HepG2 (cell line): ENCODE measurements at places on chromosomes 11 and 22. TPM values are rescaled to one million over a fixed set of nuclear protein-coding genes. Genes with fewer than 3 reads are reported as not detected.

ISX gene
- 1.8 and 3.0 TPM in 2 replicates for total RNA-seq

C1QTNF5 gene
- 0.77 and 1.2 TPM in 2 replicates for total RNA-seq

OR5AK2 gene
- total RNA-seq: not detected in 2 replicates

DBX1 gene
- total RNA-seq: not detected in 2 replicates

TCIRG1 gene
- 9.9 and 48.0 TPM in 2 replicates for total RNA-seq

IGSF22 gene
- not detected in 2 replicates for total RNA-seq

DNA sequence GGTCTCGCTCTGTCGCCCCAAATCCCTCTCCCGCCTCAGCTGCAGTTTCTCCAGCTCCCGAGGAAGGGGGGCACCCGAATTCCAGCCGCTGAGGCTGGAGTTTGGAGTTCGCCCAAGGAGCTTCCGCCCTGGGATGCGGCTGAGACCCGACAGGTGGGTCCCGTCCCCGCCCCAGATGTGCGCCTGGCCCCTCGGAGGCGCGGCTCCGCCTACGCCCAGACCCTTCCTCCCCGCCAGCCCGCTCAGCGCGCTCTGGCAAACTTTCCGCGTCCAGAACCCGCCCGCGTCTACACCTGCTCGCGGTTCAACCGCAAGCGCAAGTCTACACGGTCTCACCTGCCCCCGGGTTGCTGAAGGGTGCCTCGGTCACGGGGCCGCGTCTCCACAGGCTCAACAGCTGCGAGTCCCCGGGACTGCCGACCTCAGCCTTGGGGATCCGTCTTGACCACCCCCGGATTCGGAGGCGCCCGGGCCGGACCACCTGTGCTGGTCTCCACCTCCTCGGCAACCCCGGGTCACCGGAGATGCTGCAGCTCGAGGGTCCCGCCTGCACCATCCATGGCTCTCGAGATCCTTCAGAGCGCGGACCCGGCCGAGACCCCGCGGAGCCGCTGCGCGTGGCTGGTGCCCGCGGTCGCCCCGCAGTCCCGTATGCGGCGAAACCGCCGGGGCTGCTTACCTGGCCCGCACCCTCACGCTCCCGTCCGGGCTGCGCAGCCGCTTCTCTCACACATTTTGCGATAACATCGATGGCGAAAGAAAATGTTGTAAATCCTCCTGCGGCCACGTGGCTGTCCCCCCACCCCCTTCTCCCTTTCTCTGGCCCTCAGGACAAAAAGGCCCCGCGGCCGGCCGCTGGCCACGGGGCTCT lies 63.6 kb downstream of the NFAM1 start:
- DNase-seq: no peak

DNA sequence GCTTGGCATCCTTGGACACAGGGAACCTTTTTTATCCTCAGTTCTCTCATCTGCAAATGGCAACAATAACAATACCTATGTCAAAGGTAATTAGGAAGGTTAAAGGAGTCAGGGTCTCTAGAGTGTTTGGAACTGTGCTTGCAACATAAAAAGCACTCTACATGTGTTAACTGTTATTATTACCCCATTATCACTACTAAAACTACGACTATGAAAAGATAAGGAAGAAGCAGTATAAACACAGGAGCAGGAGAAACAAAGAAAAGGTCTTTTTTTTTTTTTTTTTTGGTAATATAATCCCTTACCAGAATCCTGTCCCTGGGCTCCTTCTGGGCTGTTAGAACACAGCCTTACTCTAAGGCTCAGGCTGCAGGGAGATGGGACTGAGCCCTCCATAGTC lies 348.2 kb downstream of the CADM1 start:
- no peak for DNase-seq

- DNase-seq: no peak
Measured at GRCh38 chr11:71294846-71295600, 42.6 kb upstream of the SHANK2 start.

DNA sequence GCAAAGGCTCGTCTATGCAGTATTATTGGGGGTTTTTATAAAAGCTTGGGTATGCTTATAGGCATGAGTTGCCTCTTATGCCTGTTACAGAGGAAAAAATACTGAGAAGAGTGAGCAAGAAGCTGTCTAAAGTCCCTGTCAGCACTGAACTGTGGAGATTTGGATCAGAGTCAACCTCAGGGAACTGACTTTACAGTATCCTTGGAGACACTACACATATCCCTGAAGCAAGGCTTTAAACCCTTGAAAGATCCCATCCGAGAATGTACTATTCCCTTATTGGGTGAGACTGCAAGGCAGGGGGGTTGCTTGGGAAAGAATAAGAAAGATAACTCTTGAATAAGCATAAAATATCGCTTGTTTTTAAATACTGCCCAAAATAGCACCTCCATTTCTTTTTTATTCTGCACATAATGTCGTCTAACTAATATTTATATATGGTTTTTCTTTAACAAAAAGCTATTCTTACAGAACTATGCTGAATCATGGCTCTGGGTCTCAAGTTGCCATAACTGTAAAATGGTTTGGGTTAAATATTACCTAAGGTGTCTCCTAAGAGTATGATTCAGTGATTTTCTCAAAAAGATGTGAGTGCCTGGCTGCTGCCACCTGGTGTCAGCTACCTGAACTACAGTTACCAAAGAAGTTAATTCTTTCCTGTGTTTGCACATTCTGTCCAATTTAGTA lies 1062.8 kb downstream of the DLG2 start:
- peak; percentile 77 for DNase-seq

DNA sequence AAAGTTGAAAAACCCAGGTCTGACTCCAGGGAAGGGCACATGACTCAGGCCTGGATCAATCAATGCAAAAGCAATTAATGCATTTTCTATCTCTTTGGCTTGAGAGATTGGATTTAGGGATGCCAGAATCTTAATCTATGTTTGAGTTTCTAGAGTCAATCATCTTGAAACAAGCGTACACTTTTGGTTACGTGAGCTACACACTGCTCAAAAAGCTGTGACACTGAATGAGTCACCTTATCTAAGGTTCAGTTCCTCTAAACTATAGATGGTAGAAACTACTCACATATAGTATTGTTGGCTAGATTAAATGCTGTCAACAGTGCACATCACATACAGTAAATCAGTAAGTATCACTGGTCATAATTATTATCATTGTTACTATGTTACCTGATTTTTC lies 24.2 kb downstream of the MRE11 start:
- no peak for DNase-seq

GRCh38 chr11:64100360-64100759 lies 64.6 kb downstream of the FLRT1 start:
- no peak for DNase-seq

GRCh38 chr11:22346282-22346681 lies 8.1 kb downstream of the SLC17A6 start:
- no peak for DNase-seq

- peak; percentile 63 for DNase-seq
Measured at GRCh38 chr11:46452918-46453517, 61.4 kb upstream of the CHRM4 start.

DNA sequence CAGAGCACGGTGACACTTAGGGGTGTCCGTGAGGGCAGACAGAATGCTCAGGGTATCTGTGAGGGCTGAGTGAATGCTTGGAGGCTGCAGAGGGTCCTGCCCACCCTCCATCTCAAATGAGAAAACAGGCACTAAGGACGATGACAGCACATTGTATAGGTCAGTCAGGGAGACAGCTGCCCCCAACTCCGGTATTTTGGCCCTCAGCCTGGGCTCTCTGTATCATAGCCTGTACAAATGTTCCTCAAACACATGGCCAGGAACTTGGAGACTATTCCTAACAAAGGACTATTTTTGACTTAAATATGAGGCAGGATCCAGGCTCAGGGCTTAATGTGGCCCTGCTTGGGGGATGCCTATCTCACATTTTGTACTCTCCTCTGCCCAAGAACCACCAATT lies 145.4 kb downstream of the OPCML start:
- no peak for DNase-seq

DNA sequence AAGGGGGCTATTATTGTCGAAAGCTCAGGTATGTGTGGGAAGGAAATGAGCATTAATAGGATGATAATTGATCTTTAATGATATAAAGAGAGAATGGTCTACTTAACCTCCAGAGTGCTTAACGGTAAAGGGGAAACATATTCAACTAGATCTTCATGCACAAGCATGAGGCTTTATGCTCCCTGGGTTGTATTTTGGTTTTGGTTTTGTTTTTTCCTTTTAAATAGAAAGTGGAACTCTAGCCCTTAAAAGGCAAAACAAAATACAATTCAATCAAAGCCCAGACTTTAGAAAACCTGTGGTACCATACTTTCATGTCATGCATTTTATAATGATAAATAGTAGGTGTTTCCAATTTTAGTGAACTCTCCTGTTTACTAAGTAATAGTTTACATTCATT lies 622.7 kb downstream of the METTL15 start:
- no peak for DNase-seq

- peak; percentile 19 for DNase-seq
Measured at GRCh38 chr22:29621761-29622526, 18.5 kb downstream of the NF2 start.

DNA sequence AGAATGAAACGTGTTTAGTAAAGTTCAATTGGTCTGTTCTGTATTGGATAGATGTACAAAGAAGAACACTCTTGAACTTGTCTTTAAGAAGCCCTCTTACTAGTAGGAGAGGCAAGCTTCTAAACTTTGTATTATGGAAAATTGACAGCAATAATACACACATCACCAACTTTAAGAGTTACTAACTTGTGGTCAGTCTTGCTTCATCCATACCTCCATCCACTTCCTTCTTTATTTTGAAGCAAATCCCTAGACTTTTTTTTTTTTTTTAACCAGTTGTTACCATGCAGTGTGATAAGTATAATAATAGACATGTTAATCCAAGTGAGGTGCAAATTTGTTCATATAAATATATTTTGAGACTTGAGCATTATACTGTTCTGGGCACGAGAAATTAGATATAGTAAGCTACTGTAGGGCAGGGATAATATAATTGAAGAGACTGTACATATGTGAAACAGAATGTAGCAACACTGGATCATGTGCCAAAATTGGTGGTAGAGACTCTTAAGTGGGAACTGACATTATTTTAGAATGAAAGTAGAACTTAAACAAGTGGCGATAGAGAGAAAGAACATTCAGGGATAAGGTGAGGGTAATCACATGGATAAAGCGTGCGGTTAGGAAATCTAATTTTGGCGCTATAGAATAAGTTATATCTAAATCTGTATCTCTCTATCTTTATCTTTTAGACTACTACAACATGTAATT lies 6.5 kb downstream of the FAR1 start:
- no peak for DNase-seq

- DNase-seq: no peak
Measured at GRCh38 chr11:112177589-112177988, 2.3 kb downstream of the BCO2 start.

DNA sequence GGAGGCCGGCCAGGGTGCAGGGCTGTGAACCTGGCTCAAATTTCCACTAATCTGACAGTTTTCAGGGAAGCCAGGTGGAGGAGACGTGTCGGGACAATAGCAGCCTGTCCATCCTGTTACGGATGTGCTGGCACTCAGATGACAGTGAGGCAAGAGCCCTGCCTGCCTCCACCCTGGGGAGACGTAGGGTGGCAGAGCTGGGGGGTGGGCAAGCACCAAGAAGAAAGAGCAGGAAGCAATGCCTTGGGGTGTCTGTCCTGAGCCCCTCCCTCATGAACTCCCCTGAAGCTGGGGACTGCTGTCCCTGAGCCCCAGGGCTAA lies 10.0 kb upstream of the TRIM29 start:
- no peak for DNase-seq

- DNase-seq: no peak
Measured at GRCh38 chr22:35206889-35207288, 50.4 kb upstream of the HMGXB4 start.

DNA sequence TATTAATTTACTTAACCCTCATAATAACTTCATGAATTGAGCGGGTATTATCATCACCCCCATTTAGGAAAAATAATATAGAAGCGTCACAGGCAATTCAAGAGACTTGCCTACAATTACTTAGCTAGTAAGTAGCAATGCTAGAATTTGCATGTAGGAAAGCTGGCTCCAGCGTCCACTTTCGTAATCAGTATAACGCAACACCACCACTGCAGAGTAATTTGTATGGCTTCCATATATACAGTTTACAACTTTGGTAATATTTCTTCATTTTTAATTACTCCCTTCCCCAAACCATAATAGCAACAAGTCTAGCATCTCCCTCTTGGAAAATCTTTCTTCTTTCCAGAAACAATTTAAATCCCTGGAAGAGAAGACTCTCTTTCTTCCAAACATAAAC lies 89.9 kb upstream of the OR5AK2 start:
- no peak for DNase-seq

- DNase-seq: no peak
Measured at GRCh38 chr11:44179173-44179572, 83.7 kb downstream of the EXT2 start.

DNA sequence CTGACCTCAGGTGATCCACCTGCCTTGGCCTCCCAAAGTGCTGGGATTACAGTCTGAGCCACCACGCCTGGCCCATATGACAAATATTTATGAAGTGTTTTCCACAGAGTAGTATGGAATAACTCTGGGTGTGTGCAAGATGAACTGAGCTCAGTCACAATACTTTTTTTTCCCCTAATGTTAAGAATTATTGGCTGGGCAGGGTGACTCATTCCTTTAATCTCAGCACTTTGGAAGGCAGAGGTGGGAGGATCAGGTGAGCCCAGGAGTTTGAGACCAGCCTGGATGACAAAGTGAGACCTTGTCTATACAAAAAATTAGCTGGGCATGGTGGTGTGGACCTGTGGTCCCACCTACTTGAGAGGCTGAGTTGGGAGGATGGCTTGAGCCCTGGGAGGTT lies 6.4 kb downstream of the PTPRJ start:
- no peak for DNase-seq

DNA sequence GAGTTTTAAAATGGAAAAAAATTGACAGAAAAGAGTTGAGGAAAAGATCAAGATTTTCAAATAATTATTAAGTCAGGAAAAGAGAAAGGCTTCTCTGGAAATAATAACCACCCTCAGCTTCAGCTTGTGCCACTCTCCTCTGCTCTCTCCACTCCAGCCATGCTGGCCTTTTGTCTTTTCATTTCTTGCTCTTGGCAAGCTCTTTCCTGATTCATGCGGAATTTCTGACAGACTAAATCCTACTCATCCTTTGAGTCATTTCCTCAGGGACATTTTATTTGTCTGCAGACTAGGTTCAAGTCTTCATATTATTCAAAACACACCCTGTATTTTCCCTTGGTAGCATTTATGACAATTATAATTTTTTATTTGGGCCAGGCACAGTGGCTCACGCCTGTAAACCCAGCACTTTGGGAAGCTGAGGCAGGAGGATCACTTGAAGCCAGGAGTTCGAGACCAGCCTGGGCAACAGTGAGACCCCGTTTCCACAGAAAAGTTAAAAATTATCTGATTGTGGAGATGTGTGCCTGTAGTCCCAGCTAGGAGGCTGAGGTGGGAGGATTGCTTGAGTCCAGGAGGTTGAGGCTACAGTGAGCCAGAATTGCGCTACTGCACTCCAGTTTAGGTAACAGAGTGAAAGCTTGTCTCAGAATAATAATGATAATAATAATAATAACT lies 7.8 kb upstream of the P4HA3 start:
- DNase-seq: no peak
